PC-3 (cell line): ENCODE measurements at places on chromosomes 12 and 14. TPM values are rescaled to one million over a fixed set of nuclear protein-coding genes. Genes with fewer than 3 reads are reported as not detected.

- no peak for DNase-seq
Measured at GRCh38 chr14:68820999-68821683, 28.3 kb upstream of the ZFP36L1 start.

TCL1B gene
- not detected in 2 replicates for total RNA-seq

DNA sequence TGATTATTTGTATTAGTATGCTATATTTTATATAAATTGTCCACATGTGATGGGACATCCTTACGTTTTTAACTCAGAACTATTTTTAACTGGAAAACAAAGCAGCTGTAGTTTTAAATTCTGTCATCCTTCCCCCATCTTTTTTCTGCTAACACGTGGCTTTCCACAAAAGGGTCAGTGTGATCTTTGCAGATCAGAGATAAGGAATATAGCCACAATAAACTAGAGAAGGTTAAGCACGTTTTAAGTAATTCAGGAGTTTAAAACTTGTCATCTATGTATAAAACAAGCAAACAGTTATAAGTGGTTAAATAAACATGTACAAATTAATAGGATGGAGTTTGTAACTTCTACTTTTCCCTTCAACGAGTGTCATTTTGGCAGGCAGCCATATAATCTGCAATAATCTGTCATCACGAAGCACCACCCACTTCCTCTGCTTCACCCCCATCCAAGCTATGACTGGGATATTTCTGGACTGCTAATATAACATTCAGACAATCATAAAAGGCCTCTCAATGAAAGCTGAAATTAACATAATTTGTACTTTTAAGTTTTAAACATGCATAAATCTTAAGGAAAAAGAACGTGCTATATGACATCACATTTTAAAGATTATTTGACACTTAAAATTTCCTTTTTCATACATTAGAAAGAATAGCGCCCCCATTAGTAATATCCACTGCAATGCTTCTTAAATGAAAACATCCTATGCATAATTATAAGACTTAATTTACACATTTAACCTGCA is 15.3 kb downstream of the TAOK3 start:
- peak; percentile 74 for DNase-seq

- no peak for DNase-seq
Measured at GRCh38 chr14:51041883-51042282, 53.0 kb downstream of the TRIM9 start.

DNA sequence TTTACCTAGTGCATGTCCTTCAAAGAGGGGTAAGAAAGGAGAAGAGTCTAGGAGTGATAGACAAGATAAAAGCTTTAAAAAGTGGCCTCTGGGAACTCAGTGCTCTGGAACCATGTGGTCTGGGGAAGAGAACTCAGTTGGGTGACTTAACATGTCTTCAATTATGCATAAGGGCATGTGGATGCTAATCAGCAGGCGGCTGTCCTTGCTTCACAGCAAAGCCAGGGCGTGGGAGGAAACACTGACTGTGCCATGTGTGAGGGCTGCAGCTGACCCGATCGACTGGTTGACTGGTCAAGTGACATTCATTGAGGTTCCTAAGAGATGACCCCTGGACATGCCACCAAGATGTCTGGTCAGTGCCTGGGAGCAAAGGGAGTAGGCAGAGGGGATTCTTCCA is 1053.8 kb downstream of the BCL11B start:
- DNase-seq: no peak

DNA sequence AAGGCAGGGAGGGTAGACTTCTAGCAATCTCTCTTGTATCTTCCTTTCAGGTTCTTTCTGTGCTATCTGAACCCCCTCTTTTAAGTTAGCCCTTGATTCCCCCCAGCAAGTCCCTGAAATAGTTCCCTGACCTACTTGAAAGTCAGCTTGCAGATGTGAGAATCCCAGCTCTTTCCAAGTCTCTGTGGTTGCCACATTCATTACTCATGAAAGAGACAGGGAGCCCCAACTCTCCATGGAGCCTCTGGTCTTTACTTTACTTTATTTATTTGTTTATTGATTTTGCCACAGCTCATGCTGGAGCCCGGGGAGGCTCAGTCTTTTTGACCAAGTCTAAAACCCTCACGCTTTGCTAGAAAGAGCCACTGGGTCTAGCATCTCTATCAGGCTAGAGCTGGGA is 193.6 kb upstream of the FAR2 start:
- DNase-seq: no peak

- peak; percentile 41 for DNase-seq
Measured at GRCh38 chr12:91219511-91219910, 36.9 kb upstream of the DCN start.

GRCh38 chr12:79883216-79883615 is 51.7 kb downstream of the PPP1R12A start:
- peak; percentile 64 for DNase-seq

DNA sequence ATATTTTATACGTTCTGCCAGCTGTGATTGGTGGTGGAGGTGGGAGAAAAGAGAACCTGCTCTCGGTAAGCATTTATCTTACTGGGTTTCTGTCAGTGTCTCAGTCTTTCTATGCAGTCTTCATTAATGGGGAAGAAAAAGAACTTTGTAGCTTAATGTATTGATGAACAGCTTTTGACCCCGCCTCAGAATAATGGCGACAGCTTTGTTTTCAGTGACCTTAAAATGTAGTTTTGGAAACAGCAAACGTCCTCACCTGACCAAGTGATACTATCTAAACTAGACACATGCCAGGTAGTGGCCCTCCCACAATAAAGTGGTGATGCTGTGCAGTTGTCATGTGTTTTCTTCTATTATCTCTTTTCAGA is 1.4 kb downstream of the DACT1 start:
- no peak for DNase-seq

SMCO2 gene
- 0.69 and 1.7 TPM in 2 replicates for total RNA-seq

GARIN6 gene
- not detected in 2 replicates for total RNA-seq

- DNase-seq: peak; percentile 95
Measured at GRCh38 chr12:57430931-57431566, at the start of gene R3HDM2. TSS of gene R3HDM2 (minus strand) at chr12:57431043. CDS start at chr12:57310428, 120,615 bp downstream.

DNA sequence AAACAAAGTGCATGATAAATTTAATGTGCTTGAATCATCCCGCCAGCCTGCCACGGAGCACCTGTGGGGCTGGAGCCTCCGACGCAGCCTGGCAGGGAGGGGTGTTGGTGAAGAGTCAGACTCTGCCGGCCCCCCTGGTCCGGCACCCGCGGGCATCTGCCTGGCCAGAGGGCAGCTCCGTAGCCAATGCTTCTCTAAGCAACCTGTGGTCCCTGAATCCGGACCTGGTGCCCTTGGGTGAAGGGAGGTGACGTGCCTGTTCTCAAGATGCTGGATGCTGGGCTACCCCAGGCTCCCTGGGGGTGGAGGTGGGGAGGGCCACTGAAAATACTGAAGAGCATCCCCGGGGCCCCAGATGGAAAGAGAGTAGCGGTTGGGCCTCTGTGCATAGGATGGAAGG is 158.6 kb upstream of the C14orf180 start:
- no peak for DNase-seq

DNA sequence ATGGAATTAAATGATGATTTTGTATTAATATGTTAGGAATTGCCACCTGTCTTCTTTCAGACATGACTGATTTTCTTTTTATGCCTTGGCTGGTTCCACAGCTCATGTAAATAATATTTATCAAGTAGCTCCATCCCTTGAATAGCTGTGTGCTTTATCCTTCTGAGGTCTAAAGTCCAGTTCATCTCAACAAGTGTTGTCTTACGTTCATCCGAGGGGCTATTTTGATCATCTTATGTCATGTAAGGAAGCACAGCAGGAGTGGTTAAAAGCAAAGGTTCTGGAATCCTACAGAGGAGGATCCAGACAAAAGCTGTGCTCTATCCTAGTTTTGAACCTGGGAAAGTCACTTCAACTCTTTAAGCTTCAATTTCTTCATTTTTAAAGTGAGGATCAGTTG is 123.7 kb upstream of the ATP2B1 start:
- DNase-seq: no peak

DNA sequence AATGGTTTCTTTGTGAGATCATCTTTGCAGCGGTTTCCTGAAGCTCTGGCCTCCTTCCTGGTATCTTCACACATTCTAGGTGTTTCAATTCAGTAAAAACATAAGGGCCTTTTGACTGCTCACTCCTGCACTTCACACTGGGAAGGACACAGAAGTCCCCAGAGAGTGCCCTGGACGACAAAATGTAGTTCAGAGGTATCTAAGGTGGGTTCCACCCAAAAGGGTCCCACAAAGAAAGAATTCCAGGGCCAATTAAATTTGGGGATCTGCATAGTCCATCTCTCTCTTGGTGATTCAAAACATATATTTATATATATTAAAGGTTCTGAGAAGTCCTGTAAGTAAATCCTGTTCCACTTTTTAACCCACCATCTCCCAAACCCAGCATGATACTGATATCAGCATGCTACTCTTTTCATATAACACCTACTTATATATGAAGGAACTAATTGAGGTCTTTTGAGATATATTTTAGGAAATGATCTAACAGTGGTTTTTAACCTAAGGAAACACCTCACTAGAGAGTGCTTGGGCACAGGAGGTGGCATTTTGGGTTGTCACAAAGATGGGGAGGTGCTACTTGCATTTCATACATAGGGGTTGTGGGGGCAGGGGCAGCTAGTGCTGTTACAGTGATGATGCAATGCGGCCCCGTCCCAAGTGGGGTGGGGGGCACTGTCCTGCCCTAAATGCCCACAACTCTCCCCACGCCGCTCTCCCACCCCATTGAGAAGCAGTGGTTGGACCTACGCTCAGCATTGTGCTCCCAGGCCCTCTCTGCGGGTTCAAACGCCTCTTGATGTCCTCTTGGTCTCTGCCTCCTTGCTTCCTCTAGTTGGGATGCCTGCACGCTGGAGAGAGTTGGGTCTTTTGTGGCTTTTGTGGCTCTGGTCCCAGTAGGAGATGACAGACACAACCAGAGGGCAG is 109.4 kb downstream of the ARF6 start:
- no peak for DNase-seq

DNA sequence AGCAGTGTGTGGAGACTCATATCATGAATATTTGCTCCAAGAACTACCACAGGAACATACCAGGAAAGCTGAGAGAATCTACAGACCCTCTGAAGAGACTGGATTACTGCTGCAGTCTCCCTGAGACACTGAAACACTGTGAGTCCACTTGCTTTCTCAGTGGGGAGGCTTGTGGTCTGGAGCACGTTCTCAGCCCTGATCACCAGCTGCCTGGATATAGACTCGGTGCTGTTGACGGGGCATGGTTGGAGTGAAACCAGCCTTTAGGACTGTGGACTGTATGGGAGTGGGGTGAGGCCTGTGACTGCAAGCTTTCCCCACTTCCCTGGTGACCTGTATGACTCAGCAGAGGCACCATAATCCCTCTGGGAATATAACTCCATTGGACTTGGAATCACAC is 525.8 kb upstream of the FBXO33 start:
- DNase-seq: no peak

DNA sequence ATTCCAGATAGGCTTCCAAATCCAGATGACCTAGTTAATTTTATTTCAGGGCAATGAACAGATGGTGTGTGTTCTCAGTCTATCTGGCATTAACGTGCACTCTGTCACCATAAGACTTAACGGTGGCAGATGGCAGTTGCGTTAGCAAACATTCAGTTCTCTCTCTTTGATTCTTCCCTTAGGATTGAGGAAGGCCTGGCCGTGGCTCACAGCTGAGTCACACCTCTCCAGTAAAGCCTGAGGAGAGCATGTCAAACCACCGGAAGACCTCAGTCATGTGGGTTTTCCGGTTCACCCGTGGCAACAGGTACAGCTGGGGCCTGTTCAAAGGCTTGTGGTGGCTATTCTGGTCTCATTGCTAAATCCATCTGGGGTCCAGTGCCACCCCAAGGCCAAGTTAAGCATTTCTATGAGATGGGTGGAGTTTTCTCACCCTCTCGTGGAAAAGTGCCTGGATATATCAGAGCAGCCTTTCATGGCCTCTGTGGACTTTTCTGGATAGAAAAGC is 545.1 kb upstream of the ATP2B1 start:
- peak; percentile 98 for DNase-seq

RNFT2 gene
- total RNA-seq: 12.6 and 15.8 TPM in 2 replicates

DNA sequence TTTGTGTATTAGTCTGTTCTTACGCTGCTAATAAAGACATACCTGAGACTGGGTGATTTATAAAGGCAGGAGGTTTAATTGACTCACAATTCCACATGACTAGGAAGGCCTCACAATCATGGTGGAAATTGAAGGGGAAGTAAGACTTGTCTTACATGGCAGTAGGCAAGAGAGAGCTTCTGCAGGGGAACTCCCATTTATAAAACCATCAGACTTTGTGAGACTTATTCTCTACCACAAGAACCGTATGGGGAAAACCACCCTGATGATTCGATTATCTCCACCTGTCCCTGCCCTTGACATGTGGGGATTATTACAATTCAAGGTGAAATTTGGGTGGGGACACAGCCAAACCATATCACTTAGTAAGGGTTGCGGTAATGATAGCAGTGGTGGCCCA is 833.1 kb downstream of the FLRT2 start:
- DNase-seq: no peak

EMC9 gene
- 30.1 and 36.7 TPM in 2 replicates for total RNA-seq
